RPMI8226 (cell line): ENCODE measurements at places on chromosomes 16 and 17.

DNA sequence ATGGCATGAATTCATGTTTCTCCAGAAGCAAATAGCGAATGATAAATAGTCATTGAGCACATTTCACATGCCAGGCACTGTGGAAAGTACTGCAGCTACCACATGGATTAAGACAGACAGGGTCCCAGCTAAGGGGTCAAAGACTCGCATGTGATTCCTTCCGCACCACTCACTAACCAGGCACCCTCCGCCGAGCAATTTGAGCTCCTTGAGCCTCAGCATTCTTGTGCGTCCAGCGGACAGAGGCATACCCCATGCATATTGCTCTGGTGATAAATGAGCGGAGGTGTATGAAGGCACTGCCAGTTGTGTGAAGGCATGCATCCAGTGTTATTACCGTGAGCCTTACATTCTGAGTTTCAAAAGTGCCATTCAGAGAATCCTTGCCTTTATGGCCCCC, 358.7 kb downstream of the HS3ST4 start:
- DNase-seq = no peak

DNA sequence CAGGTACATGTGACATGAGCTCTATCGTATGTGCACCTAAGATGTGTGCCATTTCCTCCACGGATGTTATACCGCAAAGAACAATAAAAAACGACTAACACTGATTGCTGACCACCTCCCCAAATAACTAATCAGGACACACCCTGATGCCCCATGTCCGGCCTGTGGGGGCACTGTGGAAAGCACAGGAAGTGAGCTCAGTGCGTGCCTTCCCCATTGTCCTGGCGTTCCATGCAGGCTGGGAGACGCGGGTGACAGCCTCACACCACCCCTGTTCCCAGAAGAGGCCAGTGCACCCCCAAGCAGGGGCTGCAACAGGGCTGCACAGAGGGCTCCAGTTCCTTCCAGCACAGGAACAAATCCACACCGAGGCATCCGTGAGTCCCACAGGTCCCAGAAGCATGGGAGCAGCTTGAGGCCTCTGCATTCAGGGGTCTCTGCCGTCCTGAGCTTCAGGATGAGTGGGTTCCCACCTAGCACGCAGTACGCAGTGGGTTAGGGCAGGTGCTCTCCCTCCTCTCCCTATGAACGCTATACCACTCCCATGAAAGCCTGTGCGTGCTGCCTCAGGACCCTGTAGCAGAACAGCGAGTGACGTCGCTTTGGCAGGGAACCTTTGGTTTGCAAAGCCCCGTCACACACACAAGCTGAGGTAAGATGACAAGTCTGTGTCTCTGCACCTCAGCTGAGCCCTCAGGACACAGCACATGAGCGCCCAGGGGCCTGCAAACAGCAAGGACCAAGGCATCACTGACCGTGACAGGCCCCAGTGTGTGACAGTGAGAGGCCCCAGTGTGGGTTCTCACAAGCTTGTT, 117.7 kb downstream of the ZNF778 start:
- DNase-seq = no peak

GRCh38 chr17:42422412-42422957, 571 bp downstream of the CAVIN1 start:
- peak; percentile 63 for DNase-seq

DNA sequence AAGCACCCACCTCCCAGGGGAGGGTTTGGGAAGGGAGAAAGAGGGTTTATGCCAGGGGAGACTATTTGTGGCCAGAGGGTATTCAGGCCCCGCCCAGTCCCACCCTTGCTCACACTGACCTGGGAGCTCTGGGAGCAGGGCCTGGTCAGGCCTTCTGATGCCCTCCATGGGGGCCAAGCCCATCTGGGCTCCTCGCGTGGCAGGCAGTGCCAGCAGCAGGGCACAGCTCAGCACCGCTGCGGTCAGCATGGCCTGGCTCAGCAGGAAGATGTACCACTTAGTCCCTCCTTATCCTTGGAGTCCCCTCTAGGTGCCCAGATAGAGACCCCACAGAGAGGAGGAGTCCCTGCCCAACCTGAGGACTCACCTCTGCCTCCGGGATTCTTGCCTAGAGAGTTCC, at the start of gene AGRP:
AGRP (minus strand) TSS at position 398 of the 400 bp plus-strand sequence; CDS start at position 249, 149 bp downstream.
- no peak for DNase-seq

- no peak for DNase-seq
These were observed 5.4 kb upstream of the TMEM220 start for GRCh38 chr17:10735251-10735650.

DNA sequence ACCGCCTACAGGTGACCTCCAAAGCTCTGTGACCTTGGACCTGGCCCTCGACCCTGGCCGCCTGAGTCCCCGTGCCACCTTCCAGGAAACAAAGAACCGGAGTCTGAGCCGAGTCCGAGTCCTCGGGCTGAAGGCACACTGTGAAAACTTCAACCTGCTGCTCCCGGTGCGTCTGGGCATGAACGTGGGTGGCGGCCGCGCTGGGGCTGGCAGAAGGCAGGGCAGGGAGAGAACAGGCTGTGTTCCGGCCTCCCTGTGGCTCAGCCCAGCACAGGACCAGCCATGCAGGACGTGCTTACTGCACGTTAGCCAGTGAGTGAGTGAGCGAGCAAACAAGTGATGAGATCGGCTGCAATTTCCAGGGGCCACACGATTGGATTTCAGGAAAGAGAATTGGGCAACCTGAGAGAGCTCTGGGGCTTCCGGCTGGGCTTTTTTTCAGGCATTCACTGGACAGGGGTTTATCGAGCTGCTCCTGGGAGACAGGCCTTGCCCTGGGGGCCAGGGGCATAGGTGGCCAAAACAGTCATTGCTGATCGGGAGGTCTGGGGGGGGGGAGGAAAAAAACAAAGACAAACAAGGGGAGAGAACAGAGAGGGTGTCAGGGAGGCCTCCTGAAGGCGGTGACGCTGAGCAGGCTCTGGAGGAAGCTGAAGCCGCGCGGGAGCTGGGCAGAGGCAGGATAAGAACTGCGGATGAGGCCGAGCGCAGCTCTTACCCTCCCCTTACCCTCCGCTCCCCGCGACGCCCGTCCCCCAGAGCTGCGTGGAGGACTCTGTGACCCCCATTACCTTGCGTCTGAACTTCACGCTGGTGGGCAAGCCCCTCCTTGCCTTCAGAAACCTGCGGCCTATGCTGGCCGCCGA, 16.9 kb downstream of the ITGAX start:
- no peak for DNase-seq

- no peak for DNase-seq
These were observed 114.7 kb downstream of the ENGASE start for GRCh38 chr17:79189305-79189704.

- DNase-seq = no peak
These were observed 39.6 kb downstream of the STX8 start for GRCh38 chr17:9536061-9536460.

DNA sequence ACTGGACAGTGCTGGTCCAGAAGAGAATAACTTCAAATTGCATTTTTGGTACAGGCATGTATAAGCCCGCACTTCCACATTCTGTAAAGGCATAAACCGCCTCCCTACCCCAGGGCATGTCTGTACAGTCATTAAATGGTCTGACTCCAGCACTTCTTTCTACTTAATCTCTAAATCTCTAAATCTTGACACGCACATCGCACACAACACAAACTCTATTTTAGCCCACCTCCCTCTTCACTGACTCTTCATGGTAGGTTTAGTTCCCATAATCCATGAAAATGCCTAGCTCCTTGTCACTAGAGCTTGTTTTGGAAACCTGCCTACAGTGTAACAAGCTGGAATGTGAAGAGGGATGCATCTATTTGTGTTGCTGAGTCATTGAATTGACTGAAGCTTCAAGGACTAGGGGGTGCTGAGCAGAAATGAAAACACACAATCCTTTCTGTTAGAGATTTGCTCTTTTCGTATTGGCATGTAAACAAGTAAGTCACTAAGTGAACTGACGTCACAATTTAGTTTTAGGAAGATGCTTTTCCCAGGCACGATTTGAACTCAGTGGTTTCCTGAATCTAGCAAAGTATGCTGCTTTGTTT, 1.6 kb upstream of the DUSP14 start:
- DNase-seq = peak; percentile 44

DNA sequence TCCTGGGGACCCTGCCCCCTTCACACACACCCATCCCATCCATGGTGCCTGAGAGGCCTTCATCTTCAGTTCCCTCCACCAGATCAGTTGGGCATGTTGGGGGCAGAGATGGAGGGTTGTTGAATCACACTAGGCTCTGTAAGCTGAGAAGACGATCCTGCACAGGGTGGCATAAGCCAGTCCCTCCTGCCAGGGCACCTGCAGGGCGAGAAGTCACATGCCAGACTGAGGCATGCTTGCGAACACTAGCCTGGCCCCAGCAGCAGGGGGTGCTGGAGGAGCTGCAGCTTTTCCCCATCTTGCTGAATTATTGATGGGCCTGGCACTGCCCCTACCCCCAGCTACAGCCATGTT, 6.1 kb upstream of the TBX2 start:
- DNase-seq = peak; percentile 41

- DNase-seq = no peak
These were observed 125.5 kb upstream of the IRX3 start for GRCh38 chr16:54412037-54412436.

DNA sequence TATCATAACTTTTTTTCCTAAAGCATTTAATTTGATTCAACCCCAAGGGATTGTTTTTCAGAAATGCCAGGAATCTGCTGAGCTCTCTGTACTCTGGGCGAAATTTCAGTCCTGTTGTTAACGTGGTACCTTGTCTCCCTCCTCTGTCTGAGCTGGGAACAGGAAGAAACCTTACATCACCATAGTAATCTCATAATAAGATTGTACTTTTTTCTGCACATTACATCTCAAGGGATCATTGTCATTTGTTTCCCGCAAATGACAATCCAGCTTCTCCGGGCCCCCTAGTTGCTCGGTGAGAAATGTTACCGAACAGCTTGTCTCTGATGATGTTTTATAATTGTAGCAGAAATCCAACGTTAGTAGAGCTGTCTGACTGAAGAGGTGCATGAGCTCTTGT, 152.7 kb upstream of the ERCC4 start:
- DNase-seq = no peak

DNA sequence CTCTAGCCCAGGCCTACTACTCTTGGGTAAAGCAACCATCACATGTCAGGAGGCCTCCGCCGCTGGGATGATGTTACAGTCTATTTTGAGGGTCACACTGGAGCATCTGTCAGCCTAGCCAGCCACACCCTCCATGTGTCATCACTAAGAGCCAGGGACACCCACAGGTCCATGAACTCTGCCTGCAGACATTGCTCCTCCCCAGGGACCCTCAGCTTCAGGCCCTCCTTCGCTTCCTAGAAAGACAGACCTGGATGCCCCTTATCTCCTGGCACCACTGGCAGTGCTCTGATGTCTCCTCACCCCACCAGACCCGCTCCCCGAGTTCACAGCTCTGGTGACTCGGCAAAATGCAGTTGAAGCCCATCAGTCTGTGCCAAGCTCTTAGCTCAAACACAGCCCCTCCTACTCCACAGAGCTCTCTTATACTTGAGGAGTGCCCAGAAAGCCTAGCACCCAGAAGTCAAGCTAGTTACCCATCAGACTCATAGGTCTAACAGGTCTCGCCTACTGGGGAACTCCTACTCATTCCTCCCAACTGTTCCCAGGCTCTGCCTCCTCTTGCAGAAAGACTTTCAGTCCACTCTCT, 5.9 kb downstream of the RANBP10 start:
- no peak for DNase-seq

- DNase-seq = no peak
These were observed 197.7 kb upstream of the NOG start for GRCh38 chr17:56395787-56396186.

DNA sequence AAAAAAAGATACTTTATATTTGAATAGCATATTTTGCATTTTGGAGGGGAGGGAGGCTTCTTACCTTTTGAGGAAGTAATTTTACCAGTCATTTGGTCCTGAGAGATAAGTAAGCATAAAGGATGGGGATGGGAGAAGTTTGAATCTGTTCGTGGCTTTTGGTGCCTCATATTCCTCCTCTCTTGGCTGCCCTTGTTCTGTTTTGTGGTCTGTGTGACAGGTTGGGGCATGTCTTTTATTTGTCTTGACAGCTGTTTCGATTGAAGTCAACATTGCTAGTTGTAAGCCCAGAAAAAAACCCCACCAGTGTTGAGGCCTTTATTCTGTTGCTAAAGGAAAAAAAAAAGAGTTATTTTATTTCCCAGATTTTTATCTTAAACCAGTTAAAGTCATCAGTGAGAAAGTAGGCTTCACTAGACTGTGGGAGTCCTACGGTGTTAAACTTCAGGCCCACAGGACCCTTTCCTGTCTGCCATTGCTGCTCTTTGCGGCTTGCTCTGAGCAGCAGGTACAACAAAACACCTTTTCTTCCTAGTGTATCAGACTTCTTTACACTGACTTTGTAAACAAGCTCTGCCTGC, 11.4 kb downstream of the SLC7A6 start:
- DNase-seq = no peak

GRCh38 chr17:77498791-77499698, 358.3 kb downstream of the SEC14L1 start:
- no peak for DNase-seq

- peak; percentile 25 for DNase-seq
These were observed 25.3 kb downstream of the FAM117A start for GRCh38 chr17:49738456-49739163.

DNA sequence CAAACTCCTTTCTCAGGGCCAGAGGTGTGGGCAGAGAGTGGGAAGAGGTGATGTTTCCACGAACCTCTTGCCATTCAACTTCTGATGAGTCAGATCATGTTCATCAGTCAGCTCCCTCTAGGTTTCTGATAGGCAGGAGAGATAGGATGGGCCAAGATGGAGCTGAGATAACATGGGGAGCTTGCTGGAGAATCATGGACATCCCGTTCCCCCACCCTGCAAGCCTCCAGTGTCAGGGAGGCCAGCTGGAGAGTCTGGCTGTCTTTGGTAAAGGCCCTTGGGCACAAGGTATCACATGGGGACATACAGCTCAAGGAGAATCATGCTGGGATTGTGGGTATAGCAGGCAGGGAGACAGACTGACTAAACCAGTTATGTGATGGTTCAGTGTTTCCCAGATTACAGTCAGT, 136.0 kb upstream of the IRX3 start:
- DNase-seq = no peak

DNA sequence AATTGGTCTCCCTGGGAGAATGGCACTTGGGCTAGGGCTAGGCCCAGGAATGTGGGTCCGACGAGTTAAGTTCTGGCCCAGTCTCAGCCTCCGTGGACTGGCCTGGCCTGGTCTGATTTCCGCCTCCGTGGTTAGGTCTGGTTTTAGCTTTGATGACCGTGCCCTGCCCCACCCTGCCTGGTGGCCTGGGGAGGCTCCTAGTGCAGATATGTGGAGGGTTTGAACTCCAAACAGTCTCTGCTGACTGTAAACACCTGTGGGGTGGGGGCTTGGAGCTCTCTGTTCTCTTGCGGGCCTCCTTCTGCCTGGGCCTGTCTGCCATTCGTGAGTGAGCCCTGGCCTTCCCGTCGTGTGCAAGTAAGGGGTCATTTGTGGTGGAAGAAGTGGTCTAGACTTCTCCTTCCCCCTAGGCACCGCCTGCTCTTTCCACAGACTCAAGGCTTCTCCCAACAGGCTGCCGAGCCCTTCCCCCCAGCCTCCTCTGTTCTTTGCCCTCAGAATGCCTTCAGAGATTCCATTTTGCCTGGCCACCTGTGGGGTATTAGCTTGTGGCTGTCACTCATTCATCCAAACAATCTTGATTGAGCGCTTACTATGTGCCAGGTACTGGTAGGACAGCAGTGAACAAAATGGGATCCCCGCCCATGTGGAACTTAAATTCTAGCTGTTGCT, 1.6 kb downstream of the ATP6V0C start:
- no peak for DNase-seq

GRCh38 chr17:76805319-76805718, 62.9 kb upstream of the MGAT5B start:
- no peak for DNase-seq

- no peak for DNase-seq
These were observed 129.6 kb downstream of the CMIP start for GRCh38 chr16:81574168-81574567.

GRCh38 chr16:49914657-49915056, 58.7 kb upstream of the ZNF423 start:
- no peak for DNase-seq

GRCh38 chr17:59859444-59860025, 33.2 kb downstream of the TUBD1 start:
- peak; percentile 33 for DNase-seq
